ENCODE measurements at places on chromosomes 2 and 18. TPM values are rescaled to one million over a fixed set of nuclear protein-coding genes. Genes with fewer than 3 reads are reported as not detected.
A peak's percentile ranks its signal among the peaks of the same experiment; 100 is the strongest.

DNA sequence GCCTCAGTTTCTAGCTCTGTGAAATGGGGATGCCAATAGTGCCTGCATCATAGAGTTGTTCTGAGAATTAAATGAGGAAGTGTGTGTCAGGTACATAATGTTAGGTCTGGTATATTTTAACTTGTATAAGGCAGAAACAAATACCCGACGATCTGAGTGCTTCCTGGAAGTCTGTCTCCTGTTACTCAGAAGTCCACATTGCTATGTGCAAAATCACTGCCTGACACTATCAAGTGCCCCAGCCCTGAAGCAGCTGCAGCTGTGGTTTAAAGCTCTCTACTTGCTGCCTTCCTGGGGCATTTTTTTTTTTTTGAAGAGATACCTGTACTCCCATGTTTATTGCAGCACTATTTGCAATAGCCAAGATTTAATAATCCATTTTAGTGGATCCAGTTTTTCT lies 125.3 kb downstream of the SLC4A3 start:
- H3K4me1 ChIP-seq = no peaks in the 10 kb centered on the region
- DNase-seq = peak; percentile 37
- no peaks in the 10 kb centered on the region for H3K36me3 ChIP-seq

DNA sequence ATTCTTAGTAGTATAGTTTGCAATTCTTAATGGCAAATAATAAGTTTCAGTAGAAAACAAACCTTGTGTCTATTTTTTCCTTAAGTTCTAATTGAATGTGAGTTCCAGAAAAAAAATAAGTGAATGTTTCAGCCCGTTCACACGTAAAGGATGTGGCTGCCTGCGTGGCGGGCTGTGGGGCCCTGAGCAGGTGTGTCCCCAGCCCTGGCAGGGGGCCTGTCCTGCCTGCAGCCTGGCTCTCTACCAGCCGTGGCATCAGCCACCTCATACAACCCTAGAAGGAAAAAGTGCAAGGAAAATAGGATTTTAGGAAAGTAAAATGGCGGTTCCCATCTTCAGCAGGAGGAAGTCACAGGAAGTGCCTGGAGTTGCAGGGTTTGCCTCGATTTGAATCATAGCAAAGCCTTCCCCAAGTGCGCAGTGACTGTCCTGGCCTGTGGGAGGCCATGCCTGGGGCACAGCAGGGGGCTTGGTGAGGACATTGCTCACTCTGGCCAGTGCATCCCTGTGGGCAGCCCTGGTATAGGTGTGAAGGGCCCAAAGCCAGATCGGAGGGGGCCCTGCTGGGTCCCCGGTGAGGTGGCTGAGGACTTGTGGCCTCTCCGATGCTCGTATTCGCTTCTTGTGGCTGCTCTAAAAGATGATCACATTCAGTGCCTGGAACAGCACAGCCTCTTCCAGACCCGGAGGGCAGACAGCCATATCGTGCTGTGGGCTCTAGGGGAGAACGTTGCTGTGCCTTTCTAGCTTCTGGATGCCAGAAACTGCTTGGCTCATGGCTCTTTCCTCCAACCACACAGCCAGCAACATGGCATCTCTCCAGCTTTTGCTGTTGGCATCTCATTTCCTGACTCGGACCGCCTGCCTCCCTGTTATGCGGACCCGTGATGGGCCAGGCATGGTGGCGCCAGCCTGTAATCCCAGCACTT lies 12.6 kb downstream of the DTYMK start:
- no peaks in the 10 kb centered on the region for H3K27me3 ChIP-seq
- peaks cover 67% of the 10 kb centered on the region for H3K36me3 ChIP-seq
- H3K4me1 ChIP-seq = no peaks in the 10 kb centered on the region
- DNase-seq = no peak
- H3K27ac ChIP-seq = no peak overlapping the region

GRCh38 chr2:180662941-180663471 lies 317.4 kb upstream of the UBE2E3 start:
- H3K27ac ChIP-seq = no peak overlapping the region
- H3K4me1 ChIP-seq = 0 out of 2 replicates have a peak, but pooled peaks cover 2% of the 10 kb centered on the region
- no peaks in the 10 kb centered on the region for H3K36me3 ChIP-seq
- H3K27me3 ChIP-seq = no peaks in the 10 kb centered on the region
- H3K4me3 ChIP-seq = no peak overlapping the region

DNA sequence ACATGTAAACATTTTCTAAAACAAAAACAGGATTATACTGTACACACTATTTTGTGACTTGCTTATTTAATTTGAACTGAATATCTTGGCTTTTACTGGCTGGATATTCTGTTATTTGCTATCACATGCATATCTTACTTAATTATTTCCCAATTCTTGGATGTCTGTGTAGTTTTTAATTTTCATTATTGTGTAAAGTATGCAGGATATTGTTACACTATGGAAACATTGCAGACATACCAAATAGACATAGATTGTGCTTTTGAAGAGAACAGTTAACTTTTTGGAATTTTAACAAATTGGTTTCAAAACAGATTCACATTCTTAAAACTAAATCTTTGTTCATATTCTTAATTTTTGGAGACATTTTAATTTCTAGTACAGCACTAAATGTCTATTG lies 2.1 kb downstream of the PHOSPHO2 start:
- H3K27me3 ChIP-seq = no peaks in the 10 kb centered on the region
- H3K36me3 ChIP-seq = peaks cover 2% of the 10 kb centered on the region
- H3K4me3 ChIP-seq = no peak overlapping the region
- DNase-seq = no peak

DNA sequence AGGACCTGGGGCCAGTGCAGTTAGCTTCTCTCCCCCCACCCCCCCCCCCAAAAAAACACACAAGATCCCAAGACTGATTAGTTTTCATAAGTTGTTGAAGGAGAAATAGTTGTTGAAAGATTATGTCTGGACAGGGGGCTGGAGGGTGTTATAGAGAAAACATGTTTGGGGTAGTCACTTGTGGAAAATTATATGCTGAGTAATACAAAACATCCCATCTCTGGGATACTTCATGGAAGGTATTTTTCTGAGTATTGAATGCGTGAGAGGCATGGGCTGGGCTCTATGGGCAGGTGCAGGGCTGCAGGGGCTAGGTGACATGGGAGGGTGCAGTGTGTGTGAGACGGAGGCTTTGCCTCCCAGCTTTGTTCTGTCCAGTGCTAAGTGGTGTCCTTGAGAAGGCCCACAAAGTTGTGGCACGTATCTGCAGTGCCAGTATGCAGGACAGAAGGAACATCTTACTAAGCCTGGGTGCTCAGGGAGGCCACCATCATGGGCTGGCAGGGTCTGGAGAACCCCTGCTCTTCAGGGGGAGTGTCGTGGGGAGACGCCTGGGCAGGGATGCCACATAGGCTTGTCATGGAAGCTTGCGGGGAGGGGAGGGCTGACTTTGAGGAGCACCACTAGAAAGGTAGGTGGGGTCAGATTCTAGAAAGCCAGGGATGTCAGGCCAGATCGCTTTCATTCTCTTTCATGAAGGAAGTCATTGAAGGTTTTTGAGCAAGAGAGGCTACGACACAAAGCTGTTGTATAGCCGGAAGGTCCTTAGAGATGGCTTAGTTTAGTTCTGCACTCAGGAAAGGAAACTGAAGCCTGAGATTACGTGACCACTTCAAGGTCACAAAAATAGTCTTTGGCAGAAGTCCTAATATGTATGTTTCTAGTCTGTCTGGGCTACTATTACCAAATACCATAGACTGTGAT lies 232.0 kb downstream of the LDLRAD4 start:
- H3K36me3 ChIP-seq = no peaks in the 10 kb centered on the region
- H3K27ac ChIP-seq = no peak overlapping the region
- no peaks in the 10 kb centered on the region for H3K4me1 ChIP-seq
- no peak for DNase-seq
- H3K27me3 ChIP-seq = peaks cover 5% of the 10 kb centered on the region

GRCh38 chr2:189391201-189391600 lies 50.1 kb upstream of the WDR75 start:
- H3K27me3 ChIP-seq = no peaks in the 10 kb centered on the region
- DNase-seq = peak; percentile 26
- no peaks in the 10 kb centered on the region for H3K36me3 ChIP-seq
- H3K4me1 ChIP-seq = peaks cover 6% of the 10 kb centered on the region

The LYPD1 gene
- 79.7 TPM for total RNA-seq

The SAG gene
- not detected for total RNA-seq

The MARCHF7 gene
- 212 TPM for total RNA-seq

The UGT1A10 gene
- not detected for total RNA-seq

The SNED1 gene
- 1.1 TPM for total RNA-seq

The SERPINB7 gene
- 100 TPM for total RNA-seq

Data from IMR-90 (cell line).